Activated CD8-positive, alpha-beta memory T cell treated with anti-CD3 and anti-CD28 coated beads for 4 hours (primary cell): ENCODE measurements at places on chromosomes 5 and 9.

DNA sequence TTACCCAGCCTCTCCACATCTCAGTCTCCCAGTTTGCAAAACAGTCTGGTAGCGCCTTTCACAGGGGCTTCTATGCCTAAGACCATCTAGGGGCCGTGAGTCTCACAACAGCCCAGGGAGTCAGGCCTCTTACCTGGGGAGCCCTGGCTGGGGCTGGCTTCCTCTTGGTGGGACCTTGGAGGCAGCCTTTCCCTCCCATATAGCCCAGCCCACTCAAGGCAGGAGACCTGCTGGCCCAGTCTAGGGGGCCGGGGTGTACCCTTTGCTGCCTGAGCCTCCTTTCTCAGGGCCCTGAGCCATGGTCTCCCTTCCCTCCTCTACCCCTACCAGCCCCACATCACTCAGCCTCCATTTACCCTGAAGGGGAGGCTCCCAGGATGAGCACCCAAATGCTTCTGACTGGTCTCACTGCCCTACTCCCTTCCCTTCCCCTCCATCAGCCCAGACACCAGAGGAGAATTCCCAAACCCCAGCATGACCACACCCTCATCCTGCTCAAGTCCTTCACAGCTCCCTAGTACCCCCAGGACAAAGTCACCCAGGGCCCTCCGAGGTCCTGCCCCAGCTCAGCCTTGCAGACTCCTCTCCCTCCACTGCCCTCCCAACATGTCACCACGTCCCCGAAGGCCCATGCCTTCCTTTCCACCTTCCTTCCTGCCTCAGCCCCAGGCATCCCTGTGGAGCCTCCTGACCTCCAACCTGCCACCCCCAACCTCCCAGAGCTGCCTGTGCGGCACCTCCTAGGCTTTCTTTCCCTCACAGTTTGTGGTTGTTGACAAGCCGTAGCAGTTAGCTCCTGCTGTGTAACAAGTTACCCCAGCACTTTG, 55.3 kb downstream of the BARX1 start:
- no peak for DNase-seq

DNA sequence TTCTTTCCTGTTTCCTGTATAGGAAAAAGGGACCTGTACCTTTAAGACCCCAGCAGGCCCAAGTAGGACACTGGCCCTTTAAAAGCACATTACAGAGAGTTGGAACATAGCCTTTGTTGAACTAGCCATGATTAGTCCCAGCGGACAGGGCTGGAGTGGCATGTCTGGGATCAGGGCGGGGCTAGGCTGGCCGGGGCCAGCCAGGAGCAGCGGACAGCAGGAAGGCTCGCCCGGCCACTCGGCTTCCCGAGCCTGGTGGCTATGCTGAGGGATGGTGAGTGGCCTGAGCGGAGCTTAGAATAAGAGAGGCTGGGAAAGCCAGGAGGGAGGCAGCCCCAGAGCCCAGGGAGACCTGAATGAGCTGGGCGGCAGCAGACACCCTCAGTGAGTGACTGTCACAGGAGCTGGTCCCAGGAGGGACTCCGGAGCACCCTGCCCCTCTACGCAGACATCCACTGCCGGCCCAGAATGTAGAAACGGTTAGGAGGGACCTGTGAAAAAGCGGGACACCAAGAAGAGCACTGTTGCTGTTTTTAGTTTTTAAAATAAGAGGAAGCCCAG, 92.1 kb downstream of the DAB2IP start:
- DNase-seq = no peak

- DNase-seq = no peak
These were observed 33.0 kb downstream of the GOLGA2 start for GRCh38 chr9:128242828-128243214.

- DNase-seq = no peak
These were observed 122.4 kb upstream of the PRDM9 start for GRCh38 chr5:23385036-23385435.

- DNase-seq = no peak
These were observed 45.3 kb downstream of the FBXW11 start for GRCh38 chr5:171961117-171961516.

DNA sequence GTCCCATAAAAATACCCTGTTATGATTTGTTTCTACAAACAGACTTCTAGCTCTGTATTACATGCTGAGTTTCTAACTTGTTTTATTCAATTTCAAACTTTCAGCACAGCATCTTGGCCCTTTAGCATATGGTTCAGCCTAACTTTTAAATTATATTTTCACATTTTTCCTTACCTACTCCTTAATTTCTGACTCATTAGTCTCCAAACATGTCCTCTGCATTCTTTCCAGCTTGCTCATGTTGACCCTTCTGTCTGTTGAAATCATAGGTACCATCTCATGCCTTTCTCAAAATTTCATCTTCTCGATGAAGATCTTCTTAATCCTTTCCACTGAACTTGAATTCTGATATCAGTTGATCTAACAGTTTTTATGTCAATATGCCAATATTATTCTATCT, 200.9 kb upstream of the RIOK2 start:
- DNase-seq = no peak

- DNase-seq = no peak
These were observed 39.2 kb upstream of the LRRTM2 start for GRCh38 chr5:138914338-138914737.

- DNase-seq = peak; percentile 2
These were observed 206.6 kb upstream of the HAPLN1 start for GRCh38 chr5:83927140-83927733.

DNA sequence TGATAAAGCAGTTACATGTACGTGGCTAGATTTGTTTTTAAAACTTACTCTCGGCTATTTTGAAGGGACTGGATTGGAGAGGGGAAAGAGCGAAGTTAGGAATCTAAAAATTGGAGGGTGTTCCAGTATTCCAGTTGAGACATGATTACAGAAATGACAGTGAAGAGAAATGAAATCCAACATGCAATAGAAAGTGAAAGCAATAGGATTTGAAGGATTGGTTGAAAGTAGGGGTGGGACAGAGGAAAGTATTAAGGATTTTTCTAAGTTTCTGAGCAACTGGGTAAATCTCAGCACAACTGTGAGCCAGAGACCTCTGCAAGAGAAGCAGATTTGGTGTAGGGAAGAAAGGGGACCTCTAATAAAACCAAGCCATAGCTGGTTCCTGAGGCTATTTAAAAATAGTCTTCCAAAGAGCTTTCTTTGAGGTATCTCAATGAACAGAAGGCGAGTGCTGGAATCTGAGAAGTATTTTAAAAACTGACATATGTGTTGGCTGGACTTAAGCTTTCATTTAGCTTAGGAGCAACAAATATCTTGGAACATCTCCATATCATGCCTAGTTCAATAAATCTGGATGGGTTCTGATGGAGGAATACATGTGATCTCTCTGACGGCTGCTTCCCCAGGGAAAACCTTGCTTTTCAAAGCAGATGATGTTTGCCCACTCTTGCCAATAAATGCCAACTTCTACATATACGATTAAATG, 110.4 kb upstream of the IFNK start:
- no peak for DNase-seq

DNA sequence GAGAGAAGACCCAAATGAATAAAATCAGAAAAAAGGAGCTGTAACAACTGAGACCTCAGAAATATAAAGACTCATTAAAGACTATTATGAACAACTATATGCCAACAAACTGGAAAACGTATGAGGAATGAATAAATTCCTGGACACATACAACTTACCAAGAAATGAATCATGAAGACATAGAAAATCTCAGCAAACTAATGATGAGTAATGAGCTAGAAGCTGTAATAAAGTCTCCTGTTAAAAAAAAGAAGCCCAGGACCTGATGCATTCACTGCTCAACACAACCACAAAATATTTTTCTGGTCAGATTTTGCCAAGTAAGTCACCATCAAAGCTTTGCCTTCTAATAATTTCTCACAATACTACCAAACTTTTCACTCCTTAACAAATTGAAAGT, 666.7 kb downstream of the LRRC70 start:
- no peak for DNase-seq

- no peak for DNase-seq
These were observed 24.6 kb upstream of the NANS start for GRCh38 chr9:98031935-98032334.

- no peak for DNase-seq
These were observed 50.3 kb downstream of the ASS1 start for GRCh38 chr9:130495067-130495466.

- DNase-seq = no peak
These were observed 18.1 kb downstream of the YTHDC2 start for GRCh38 chr5:113531481-113532159.

DNA sequence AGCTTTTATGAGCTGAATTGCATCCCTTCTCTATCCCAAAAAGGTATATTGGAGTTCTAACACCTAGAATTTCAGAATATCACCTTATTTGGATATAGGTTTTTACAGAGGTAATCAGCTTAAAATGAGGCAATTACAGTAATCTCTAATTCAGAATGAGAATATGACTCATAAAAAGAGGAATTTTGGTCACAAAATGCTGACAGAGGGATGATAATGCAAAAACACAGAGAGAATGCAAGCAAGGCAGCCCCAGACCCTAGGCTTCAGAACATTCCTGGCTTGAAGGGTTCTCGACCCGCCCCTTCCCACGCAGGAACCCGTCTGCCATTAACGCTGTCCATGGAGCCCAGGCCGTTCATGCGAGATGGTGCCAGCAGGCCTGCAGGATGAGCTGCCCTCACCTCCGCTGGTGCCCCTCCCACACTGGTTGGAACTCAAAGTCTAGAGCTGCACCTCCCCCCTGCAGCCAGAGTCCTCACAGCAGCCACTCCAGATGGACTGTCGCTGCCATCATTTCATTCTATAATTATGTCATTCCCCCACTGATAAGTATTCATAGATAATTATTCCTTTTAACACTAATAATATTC, 1173.4 kb upstream of the ACO1 start:
- DNase-seq = no peak

DNA sequence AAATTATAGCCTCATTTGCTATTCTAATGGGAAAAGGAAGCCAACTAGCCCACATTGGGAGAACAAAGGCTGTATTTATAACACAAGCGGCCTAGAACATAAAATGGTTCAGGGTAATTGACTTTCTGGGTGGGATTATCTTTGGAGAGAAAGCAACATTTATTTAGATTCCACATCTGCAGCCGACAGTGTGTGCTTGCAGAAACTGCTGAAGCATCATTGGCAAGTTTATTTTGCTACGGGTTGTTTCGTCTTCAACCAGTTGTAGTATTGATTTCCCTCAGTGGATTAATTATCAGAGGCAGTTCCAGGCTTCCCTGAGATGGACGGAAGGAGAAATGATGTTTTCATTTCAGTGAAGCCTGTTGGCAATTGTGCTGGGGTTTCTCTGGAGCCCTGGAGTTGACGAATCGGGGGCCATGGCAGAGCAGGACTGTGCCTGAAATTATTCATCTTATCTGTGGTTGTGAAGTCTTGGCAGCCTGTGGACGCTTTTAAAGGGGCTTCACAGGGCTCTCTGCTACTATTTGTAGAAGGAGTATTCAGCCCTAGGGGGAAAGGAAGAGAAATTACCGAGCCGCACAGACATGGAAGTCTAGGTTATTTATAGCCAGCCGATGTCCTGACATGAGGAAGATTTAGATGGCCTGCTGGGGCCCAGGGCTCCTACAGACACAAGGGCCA, 290.6 kb upstream of the IRX4 start:
- no peak for DNase-seq

DNA sequence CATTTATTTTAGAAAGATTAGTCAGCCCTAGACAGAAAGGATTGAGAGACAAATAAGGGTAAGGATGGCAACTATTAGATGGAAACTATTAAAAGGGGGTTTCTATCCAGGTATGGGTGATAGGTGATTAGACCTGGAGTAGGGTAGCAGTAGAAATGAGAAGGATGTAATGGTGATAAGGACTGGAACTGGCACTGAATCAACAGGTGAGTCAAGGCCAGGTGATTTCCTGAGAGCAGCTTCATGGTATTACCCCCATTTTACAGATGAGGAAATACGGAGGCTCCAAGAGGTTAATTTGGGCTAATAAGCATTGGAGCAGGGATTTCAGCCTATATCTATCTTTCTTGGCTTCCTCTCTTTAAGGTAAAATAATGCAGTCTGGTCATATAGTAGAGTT, 55.7 kb downstream of the CAST start:
- no peak for DNase-seq

- no peak for DNase-seq
These were observed 599.7 kb downstream of the CAAP1 start for GRCh38 chr9:26292943-26293342.

GRCh38 chr9:71819115-71819739, 50.9 kb upstream of the CEMIP2 start:
- peak; percentile 16 for DNase-seq

DNA sequence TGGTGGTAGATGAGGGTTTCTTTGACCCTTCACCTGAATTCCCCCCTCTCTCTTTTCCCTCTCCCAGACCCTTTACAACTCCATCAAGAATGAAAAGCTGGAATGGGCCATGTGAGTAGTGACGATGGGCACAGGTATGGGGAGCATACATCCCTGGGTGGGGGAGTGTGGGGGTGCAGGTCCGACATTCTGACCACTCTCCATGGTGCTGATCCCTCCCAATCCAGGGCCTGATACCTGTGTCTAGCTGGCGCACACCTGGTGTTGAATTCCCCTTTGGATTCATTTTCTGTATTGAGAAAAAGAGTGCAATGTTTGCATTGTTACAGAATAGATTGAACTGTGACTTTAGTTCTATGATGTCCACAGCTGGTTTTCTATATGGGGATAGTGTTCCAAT, 40.0 kb downstream of the PSD2 start:
- DNase-seq = no peak

DNA sequence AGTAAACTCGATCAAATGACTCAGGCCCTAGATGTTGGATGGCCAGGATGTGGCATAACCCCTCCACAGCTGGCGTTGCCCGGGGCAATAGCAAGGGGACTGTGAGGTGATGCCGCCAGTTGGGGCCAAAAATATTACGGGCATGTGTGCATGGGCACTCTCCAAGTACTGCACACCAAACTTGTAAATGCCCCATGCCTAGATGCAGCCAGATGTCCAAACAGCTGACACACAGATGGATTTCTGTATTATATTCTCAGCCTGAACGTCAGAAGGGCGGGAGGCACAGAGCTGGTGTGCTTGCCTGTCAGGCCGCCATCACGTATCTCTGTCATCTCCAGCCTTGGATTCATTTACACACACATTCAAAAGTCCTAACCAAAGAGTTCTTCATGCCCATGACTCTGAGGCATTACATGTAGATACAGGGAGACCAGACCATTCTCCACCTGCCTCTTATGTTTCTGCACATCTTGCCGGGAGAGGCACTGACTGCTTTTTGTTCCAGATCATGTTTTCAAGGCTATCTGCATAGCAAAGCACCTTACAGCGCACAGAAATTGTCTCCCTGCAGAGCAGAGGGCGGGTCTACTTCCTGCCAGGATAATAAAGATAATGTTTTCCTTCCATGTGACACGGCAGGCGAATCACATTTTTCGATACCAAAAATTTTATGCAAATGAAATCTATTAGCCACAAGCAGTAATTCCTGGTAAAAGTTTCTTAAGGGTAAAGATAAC, 200.9 kb upstream of the ADAMTS16 start:
- no peak for DNase-seq

DNA sequence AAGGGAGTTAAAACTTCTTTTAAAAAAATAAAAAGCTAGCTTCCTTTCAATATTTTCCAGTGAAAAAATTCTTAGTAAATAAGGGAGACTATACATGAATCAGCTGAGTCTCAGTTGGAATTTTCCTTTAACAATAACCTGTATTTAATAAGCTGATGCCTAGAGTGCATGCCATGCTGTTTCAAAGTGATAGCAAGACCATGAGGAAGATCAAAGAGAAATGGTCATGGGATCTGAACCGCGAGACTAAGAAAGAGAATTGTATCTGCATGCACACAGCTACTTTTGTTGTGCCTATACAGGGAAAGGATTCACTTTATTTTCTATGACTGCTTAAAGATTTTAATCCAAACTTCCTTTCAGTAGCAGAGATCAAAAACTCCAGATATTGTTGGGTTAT, 2217.0 kb downstream of the MAT2B start:
- no peak for DNase-seq

- no peak for DNase-seq
These were observed 892.9 kb downstream of the NR2F1-AS1 start for GRCh38 chr5:92687821-92688722.
